Cardiac muscle cell (in vitro differentiated cells and primary cell): ENCODE measurements at places on chromosomes 6 and 20. TPM values are rescaled to one million over a fixed set of nuclear protein-coding genes. Genes with fewer than 3 reads are reported as not detected.

- no peak for DNase-seq
- no peaks in the 10 kb centered on the region for H3K27me3 ChIP-seq
- peaks cover 2% of the 10 kb centered on the region for H3K36me3 ChIP-seq
- H3K4me1 ChIP-seq = peaks cover 10% of the 10 kb centered on the region
Measured at GRCh38 chr20:35903843-35904242, 50.5 kb downstream of the SCAND1 start.

Gene ADGRG6
- total RNA-seq = 8.7 and 12.9 TPM in 2 replicates

Gene CFAP61
- total RNA-seq = not detected in 2 replicates

- H3K27ac ChIP-seq = no peak overlapping the region
- no peak for DNase-seq
- H3K36me3 ChIP-seq = no peaks in the 10 kb centered on the region
Measured at GRCh38 chr6:156719395-156719719, 57.8 kb upstream of the ARID1B start.

GRCh38 chr20:60043435-60043834 lies 85.2 kb downstream of the CDH26 start:
- peaks cover 8% of the 10 kb centered on the region for H3K4me1 ChIP-seq
- no peak overlapping the region for H3K4me3 ChIP-seq
- no peak overlapping the region for H3K27ac ChIP-seq
- H3K36me3 ChIP-seq = no peaks in the 10 kb centered on the region
- H3K27me3 ChIP-seq = no peaks in the 10 kb centered on the region

Gene OR2H1
- total RNA-seq = not detected in 2 replicates

DNA sequence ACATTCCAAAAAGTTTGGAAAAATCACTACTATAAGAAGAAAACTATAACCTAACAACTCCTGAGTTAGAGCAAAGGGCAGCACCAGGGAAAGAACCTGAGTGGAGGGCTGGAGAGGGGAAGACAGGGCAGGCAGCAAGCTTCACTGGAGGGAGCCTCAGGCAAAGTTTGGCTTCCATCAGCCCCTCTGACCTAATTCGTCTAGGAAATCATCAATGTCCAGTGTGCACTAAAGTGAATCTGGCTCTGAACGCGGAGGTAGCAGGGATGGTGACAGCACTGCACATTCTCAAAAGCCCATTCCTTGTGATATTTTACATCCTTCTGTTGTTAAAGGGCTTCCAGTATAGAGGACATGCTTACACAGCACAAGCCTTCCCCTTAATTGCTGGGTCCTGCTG lies 87.1 kb downstream of the ZDHHC14 start:
- no peak for DNase-seq
- no peaks in the 10 kb centered on the region for H3K27me3 ChIP-seq
- H3K27ac ChIP-seq = no peak overlapping the region

Gene SYNE1
- total RNA-seq = 42.2 and 83.9 TPM in 2 replicates

DNA sequence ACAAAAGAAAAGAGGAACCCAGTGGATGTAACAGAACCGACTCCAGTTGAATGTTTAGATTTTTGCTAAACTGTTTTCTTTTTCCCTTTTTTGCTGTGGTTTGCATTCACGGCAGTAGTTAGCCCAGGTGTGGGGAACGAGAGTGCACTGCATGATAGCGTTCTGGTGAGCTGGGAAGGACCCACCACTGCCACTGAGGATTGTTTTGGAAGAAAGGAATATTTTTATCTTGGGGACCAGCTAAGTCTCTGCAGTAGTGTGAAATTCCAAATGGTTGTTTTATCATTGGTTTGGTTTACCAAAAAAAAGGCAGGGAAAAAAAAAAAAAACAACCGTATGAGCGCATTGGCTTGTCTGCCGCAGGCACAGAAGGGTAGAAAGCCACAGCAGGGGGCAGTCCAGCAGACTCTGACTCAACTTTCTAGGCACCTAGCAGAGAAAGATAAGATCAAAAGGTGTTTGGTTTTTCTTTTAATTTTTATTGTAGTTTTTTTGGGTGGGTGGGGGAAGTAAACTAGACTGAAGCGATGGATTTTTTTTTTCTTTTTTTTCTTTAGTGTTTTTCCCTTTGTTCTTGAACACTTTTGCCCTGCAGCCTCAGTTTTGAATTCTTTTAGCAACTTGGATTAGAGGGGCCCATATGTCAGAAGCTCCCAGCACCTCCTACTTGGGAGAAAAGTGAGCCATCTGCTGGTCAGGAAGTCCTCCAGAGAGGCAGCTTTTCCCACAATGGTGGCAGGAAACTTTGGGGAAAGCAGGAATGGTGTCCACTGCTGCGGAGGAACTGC lies 13.5 kb upstream of the RAB5IF start:
- peaks cover 11% of the 10 kb centered on the region for H3K36me3 ChIP-seq
- no peaks in the 10 kb centered on the region for H3K27me3 ChIP-seq
- H3K4me1 ChIP-seq = no peaks in the 10 kb centered on the region
- peak; percentile 53 for DNase-seq
- H3K27ac ChIP-seq = peak overlapping the region; percentile 26
